ENCODE measurements at places on chromosomes 4 and X.

DNA sequence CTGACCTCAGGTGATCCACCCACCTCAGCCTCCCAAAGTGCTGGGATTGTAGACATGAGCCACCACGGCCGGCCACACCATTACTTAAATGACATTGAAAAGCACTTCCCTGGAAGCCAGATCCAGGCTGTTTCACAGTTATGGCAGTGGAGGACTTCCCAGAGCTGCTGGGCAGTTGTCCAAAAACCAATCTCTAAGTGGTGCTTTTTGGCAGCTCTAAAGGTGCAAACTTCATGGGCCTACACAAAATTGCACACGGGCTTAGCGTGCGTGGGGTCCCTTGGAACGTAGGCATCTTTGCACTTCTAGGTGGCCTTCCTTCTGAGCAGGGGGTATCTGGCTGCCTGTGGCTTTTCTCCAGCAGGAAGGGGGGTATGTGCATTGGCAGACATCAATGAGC, 172.3 kb downstream of the SHOX start:
- DNase-seq = no peak

GRCh38 chrX:19840899-19841648, 46.3 kb downstream of the SH3KBP1 start:
- DNase-seq = no peak

- no peak for DNase-seq
Observed at GRCh38 chr4:100935090-100935489, 412.2 kb downstream of the PPP3CA start.

GRCh38 chr4:136000246-136000645, 1532.0 kb downstream of the PCDH18 start:
- DNase-seq = no peak

DNA sequence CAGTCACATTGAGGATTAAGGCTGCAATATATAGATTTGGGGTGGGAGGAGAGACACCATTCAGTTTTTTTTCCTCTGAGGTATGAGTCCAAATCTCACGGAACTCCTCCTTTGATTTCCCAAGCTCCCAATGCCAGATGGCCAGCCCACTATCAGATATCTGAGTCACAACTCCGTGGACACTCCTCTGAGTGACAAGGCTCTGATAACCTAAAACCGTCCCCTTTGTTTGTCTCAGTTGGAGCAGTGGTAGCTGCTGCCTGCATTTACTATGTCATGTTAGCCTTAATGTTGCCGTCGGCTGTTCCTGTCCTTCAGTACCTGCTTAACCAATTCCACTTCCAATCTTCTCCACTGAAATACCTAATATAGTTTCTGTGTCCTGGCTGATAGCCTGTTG, 107.3 kb downstream of the DTHD1 start:
- no peak for DNase-seq

DNA sequence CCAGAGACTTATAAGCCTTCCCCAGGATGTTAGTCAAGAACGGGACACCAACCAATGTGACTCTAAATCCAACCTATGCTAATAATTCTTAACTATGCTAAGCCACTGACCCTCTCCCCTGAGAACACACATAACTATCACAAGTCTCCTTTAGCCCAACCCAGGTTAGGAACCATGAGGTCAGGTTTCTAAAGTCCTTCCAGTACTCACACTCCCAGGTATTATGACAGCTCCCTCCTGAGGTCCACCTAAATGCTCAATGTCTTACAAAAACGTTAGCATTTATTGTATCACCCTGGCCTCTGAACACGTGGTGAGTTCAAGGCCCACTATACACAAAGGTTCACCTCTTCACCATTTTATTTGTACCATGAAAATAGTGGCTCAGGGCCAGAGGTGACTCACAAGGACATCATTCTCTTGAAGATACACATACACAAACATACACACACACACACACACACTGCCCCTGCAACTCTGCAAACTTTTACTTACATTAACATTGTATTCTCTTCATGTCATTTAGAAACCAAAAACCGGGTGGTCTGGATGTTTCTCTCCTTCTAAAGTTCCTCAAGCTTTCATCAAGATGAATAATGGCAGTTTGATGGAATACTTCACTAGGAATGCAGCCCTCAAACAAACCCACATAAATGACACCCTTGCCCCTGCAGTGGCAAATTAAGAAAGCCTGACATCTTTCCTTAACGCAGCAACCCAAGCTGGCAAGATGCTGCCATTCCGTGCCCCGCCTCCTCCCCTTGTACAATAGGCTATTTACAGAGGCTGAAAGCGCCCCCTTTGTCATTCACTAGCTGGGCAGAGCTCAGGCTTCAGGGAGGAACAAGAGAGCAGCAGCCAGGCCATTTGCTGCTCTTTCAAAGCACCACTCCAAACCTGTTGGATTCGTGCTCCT, 17.7 kb downstream of the ACSL1 start:
- DNase-seq = no peak

DNA sequence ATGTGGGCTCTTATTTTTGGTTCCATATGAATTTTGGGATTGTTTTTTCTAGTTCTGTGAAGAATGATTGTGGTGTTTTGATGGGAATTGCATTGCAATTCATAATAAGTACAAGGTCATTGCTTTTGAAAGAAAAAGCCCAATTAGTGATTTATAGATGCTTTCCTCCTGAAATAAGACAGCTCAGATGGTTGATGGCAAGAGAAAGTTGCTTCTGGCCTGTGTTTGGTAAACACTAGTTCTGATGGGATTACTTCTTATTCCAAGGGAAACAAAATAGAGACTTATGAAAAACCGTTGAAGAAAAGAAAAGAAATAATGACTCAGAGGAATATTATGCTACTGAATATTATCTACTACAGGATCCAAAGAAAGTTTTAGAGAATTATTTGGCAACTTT, 144.9 kb downstream of the SPANXA1 start:
- no peak for DNase-seq

DNA sequence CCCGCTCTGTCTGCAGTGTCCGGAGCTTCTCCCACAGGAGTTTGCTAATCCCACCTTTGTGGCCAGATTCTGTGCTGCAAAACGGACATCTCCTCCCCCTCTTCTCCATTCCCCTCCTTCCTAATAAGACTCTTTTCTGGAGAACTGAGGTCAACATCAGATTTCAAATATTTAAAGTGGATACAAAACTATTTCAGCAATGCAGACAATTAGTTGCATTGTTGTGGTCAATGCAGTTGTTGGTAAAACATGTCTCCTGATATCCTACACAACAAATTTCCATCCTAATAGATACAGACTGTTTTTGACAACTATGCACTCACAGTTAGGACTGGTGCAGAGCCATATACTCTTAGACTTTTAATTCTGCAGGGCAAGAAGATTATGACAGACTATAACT, 5.1 kb upstream of the MCUB start:
- DNase-seq = no peak

- no peak for DNase-seq
Observed at GRCh38 chrX:80879916-80880315, 70.2 kb upstream of the BRWD3 start.

DNA sequence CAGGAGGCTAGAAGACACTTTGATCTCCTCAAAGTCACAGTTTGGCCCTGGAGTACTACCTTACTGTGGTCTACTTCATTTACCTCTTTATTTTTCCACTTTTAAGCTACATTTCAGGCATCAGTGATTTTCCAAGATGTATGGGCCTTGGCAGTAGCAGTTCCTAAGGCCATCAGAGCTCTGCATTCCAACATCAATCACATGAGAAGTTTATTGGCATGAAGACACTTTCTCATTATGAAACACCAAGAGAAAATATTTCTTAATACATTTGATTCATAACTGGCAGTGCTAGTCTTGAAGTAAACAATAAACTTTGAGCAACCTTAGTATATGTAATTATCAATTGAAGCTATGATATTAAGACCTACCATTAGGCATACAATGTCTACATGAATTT, 178.1 kb downstream of the IL15 start:
- no peak for DNase-seq

DNA sequence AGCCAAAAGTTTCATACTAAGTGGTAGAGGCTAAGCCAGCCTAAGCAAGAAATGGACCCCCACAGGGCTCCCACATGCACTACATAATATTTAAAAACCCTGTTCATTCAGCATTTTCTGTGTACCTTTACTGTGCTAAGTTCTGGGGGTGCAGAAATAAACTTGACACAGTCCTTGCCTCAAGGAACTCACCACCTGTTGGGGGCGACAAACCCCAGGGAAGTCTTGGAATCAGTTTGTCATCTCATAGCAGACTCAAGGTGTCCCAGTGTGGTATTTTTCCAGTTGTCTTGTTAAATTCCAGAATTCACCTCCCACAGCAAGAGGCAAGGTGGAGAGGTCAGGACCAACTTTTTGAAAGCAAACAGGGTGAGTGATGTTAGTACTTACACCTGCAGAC, 43.1 kb downstream of the ATG4A start:
- no peak for DNase-seq

- no peak for DNase-seq
Observed at GRCh38 chr4:180057891-180058671, 2185.1 kb upstream of the TENM3 start.

DNA sequence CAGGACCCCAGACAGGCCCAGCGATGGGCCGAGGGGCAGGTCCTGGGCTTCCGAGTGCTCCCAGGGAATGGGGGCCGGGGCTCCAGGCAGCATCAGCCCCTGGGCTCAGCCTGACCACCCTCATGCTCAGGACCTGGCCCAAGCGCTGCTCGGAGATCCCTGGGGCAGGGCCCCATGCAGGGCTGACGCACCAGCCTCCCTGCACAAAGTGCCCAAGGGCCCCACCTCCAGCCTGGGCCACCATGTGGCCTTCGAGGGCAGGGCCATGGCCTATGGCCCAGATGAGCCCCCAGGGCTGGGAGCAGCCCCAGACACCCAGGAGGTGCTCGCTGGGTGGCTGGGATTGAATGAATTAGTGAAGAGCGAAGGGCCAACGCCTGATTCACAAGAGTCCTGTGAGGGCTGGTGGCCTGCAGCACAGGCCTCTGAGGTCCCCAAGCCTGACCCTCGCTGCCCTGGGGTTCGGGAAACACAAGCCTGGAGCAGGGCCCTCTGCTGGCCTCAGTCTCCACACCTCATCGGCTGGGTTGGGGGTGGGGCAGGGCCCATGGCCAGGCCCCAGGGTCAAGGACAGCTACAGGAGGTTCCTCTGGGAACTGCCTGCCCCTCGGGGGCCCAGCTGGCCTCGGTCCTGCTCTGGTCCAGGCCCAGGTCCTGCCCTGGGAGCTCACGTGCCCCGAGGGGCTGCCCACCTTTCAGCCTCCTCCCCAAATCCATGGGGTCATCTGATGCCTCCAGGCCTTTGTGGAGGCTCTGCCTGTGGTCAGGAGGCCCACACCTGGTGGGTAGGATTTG, 13.3 kb upstream of the FGFR3 start:
- DNase-seq = no peak

DNA sequence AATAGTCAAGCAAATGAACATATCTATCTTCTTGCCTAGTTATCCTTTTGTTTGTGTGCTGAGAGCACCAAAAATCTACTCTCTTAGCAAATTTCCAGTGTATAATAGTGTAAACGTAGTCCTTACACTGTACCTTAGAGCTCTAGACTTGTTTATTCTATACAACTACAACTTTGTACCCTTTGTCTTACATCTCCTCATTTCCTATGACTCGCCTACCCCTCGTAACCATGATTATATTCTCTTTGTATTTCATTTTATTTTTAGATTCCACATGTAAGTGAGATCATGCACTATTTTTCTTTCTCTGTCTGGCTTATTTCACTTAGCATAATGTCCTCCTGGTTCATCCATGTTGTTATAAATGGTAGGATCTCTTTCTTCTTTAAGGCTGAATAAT, 37.6 kb downstream of the MAGEB5 start:
- DNase-seq = no peak

GRCh38 chr4:3502941-3503936, 29.0 kb downstream of the LRPAP1 start:
- no peak for DNase-seq

DNA sequence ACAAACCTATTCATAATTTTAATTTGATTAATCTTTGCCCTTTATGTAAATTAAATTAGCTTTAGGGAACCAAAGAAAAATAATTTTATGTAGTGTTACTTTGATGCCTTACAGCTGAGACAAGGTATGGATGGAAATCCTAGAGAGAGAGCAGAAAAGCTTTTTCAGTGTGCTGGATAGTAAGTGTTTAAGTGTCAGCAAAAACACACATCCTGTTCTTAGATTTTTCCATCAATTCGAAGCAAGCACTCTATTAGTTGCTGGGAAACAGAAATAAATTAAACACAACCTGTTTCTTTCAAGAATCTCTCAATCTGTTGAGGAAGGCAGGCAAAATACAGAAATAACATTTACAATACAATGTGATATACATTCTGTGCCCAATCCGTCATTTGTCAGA, 327.8 kb downstream of the GALNTL6 start:
- no peak for DNase-seq

GRCh38 chr4:147717878-147718277, 14.0 kb upstream of the ARHGAP10 start:
- no peak for DNase-seq

DNA sequence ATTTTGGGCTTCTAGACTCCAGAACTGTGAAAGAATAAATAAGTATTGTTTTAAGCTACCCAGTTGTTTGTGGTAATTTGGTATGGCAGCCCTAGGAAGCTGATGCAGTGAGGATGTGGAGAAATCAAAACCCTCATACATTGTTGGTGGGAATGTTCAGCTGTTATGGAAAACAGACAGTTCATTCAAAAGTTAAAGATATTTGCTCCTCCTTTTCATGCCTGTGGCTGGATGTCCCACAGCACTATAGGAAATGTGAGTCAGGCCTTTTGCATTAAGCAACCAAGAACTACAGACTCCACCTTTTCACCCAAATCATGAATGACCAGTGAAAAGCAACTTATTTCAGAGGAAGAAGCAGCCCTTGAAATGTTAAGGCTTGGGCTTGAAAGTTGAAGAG, 6.7 kb downstream of the BBS12 start:
- DNase-seq = no peak

DNA sequence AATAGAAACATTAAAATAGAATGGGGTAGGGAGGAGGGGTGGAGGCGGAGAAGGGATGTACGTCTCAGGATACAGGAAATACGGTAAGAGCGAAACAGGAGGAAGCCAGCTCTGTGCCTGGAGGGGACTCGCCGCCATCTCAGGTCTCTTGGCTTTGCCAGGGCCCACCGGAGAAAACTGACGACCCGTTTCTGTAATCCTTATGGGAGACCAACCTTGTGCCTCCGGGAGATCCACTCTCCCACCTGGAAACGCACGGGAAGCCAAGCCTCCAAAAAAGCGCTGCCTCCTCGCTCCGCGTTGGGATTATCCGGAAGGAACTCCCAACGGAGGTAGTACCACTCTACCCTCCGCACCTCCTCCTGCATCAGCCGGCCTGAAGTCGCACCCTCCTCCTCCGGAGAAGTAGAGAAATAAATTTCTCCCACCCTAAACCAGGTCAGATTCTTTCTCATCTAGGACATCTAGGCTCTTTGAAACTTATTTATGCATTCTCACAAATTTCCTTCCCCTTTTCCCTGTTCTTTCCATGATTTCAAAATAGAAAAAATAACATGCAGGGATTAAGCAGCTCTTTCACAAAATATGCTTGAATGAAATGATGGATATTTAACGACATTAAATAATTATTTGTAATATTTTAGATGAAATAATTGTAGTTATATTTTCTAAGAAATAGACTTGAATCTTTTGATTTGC, at the start of gene NBDY:
TSS of gene NBDY (plus strand) at position 92 of the 699 bp plus-strand sequence. CDS start at position 203, 111 bp downstream.
- DNase-seq = peak; percentile 1

GRCh38 chr4:94420356-94420755, 31.4 kb upstream of the PDLIM5 start:
- DNase-seq = no peak

Data from effector CD8-positive, alpha-beta T cell (primary cell).